ENCODE measurements at places on chromosomes 7 and 10. TPM values are rescaled to one million over a fixed set of nuclear protein-coding genes. Genes with fewer than 3 reads are reported as not detected.

The PSD gene
- 0.31 TPM for total RNA-seq

The CFAP58 gene
- 0.28 TPM for total RNA-seq

DNA sequence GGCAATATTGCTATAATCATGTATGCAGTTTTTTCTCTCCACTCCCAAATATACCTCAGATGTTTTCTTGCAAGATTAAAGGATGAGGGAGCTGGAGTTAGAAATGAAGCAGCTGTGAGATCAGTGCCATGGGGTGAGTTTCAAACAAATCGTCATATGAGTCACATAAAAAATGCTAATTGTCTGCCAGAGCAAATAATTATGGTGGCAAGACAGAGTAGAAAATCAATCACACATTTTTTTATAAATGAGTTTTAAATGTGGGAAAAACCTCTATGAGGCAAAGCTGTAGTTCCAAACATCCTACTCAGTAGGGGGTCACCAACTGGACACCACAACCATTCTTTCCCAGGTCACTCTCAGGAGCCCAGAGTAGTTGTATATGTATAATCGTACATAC lies 55.3 kb downstream of the CH25H start:
- no peak for DNase-seq

- DNase-seq: no peak
Observed at GRCh38 chr7:99184532-99185218, 23.2 kb downstream of the KPNA7 start.

DNA sequence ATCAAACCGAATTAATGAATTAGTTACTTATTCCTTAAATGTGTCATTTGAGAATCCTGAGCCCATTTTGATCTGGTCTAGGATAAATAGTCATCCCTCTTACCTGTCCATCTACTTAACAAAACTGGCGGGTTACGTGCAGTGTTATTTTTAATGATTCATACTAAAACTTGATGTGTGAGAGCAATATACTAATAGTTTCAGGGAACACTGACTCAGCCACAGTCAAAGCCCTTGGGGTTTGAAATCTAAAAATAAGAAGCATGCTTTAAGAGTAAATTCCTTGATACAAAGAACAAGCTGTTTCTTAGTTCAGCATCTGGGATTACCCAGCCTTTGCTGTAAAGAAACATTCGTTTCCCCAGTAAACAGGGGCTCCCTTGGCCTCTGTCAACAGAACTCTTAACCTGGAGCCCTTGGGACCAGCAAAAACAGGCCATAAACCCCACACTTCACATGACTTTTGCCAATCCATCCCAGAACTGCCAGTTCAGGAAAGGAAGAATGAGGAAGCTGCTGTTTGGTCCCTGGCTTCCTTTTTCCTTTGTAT lies 370.6 kb upstream of the IGFBP3 start:
- DNase-seq: no peak

DNA sequence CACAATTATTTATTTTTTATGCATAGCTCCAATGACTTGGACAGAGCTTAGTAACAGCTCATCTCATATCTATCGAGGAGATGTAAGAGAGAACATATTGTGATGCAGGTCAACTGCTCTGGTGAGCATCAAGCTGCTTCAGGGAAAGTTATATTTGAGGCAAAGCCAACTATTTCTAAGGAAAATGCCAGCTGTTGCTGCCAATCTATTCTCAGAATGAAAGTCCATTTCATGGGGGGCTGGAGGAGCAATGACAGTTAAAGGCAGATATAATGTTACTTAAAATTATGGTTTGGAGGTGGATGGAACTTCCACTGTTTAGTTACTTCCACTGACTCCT lies 424.8 kb downstream of the KIF20B start:
- no peak for DNase-seq

- DNase-seq: no peak
Observed at GRCh38 chr7:26370011-26370410, 78.3 kb downstream of the SNX10 start.

The RBP4 gene
- total RNA-seq: not detected

The SYCE1 gene
- total RNA-seq: 0.26 TPM

DNA sequence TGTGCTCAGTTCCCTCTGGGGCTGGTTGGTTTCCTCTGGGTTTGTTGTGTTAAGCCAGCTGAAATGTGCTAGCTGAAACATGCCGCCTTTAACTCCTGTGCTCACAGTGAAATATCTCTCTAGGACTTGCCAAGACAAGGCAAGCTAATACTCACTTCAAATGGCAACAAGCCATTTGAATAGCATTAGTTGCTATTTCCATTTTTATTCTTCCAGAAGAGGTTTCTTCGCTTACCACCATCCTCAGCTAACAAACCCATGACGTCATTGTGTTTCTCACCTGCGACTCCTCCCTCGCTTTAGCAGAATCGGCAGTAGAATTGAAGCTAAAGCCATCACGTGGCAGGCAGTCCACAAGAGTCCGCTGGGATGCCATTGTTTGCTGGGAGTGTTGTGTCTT lies 61.3 kb downstream of the ZNF22 start:
- no peak for DNase-seq

DNA sequence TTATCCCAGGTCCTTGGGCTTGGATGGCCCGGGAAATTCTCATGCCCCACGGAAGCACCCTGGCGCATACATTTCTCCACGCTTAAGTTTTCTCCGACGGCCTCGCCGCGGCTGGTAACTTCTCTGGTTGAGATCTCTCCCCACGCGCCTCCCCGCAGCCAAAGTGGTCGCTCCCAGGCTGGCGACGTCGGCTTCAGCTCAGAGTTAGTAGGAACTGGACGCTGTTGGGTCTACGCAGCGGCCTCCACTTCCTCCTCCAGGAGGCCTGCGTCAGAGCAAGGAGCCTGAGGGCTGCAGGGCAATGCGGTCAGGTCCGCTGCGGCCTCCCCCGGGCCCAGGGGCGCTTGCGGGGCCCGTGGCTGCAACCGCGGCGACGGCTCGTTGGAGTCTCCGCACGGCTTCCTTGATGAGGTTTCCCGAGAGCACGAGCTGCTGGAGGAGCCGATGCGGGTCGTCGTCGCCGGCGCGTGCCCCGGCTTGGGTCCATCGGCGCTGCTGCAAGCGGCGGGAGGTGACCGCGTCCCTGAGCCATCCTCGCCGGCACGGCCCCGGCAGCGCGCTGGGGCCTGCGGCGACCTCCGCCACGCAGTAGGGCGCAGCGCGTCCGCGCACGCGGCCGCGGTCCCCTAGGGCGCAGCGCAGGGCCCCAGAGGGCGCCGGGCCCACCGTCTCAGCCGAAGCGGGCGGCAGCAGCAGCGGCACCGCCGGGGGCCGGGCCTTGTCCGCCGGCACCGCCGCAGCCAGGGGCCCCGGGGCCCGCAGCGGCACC lies 744 bp downstream of the FRAT2 start:
- peak; percentile 50 for DNase-seq

DNA sequence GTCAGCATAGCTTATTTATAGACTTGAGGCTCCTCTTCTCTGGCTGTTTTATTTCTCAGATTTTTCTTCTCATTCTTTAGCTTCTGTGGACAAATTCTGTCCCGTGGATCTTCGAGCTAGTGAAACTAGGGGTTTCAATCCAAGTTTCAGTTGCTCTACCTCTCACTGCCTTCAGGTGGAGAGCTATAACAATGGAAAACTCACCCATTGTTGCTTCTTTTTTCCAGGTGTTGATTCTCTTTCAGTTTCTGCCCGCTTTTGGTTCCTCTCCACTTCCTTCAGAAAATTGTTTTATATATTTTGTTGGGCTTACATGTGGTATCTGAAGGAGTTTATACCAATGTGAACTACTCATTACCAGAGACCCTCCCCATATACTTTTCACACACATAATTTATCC lies 266.1 kb downstream of the TCF7L2 start:
- DNase-seq: no peak

The CH25H gene
- 10.0 TPM for total RNA-seq

- DNase-seq: no peak
Observed at GRCh38 chr7:107233174-107233573, 64.4 kb downstream of the HBP1 start.

The LIPM gene
- total RNA-seq: 0.31 TPM

DNA sequence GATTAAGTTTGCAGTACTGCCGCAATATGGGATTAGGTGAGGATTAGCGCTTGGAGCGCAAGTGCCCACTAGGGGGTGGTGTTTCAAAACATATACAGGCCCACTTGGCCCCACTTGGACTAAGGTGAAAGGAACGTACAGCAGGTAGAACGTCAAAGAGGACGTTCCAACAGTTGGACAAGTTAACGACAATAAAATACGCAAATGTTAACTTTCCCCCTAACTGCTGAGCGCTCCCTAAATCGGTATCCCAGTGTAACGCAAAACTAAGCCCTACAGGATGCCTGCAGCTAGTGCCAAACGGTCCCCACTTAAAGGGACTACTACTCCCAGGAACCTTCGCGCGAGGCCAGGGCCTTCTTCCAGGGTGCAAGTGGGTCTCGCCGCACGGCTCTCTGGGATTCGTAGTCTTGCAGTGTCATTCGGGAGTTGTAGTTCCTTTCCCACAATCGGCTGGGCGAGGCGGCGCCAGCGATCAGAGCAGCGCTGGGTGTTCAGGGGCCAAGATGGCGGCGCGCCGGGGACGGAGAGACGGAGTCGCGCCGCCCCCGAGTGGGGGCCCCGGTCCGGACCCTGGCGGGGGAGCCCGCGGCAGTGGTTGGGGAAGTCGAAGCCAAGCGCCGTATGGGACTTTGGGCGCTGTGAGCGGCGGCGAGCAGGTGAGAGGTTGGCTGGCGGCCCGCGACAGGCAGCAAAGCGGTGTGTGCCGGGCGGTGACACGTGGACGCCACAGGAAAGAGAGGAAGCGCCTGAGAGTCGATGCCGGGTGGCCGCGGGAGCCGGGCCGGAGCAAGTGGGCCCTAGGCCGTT lies at the start of gene PPRC1:
TSS of gene PPRC1 (plus strand) at position 478 of the 810 bp plus-strand sequence. CDS start at position 507, 29 bp downstream.
- peak; percentile 95 for DNase-seq

DNA sequence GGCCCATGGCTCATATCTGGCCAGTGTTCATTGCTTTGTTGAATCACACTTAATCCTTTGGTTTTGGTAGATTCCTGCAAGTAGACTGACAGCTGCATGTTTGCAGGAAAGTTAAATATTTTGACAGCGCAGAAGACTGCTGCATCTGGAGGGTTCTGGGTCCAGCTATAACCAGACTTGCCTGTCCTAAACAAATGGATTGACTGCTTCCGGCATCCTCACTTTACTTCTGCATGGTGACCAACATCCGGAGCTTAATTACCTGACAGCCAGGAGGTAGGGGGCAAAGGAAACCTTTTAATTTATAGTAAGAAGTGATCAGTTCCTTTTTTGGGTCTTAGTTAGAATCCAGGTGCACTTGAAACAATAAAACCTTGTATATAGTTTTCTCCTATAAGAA lies 263.3 kb downstream of the SNX10 start:
- DNase-seq: no peak

The NACAD gene
- total RNA-seq: 3.5 TPM

GRCh38 chr10:117460846-117461765 lies 81.4 kb upstream of the EMX2 start:
- no peak for DNase-seq

- no peak for DNase-seq
Observed at GRCh38 chr10:58756130-58756719, 243.6 kb downstream of the BICC1 start.

DNA sequence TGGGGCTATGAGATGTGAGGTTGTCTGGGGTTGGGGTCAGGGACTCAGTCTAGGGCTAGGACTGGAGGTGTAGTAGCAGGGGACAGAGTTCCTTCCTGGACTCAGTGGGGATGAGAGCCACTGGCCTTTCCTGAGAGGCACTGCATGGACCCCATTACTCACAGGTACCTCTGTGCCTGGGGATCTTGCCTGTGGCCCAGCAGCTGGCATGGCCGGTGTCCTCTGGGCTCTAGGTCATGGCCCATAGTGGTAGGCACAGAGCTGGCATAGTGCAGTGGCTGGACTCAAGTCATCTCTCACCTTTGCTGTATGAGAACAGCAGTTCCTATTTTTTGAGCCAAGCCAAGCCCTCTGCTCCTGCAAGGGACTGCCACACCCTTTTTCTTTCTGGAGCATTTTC lies 51.9 kb downstream of the NEURL1 start:
- no peak for DNase-seq

The SMARCD3 gene
- total RNA-seq: 5.4 TPM

- peak; percentile 29 for DNase-seq
Observed at GRCh38 chr7:124764847-124765400, 668 bp downstream of the GPR37 start.

The OLAH gene
- total RNA-seq: 0.54 TPM

DNA sequence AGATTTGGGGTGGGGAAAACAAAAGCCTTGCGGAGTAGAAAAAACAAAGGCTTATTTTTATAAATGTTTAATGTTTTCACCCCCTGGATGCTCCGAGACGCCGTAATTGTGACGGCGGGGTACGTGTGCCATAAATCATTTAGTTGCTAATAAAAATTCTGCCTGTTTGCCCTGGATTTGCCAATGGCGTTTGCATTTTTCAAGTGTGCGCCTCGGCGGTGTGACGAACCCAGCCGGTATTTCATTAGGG lies 2.5 kb upstream of the TNRC18 start:
- DNase-seq: no peak

The OPALIN gene
- not detected for total RNA-seq

- DNase-seq: peak; percentile 50
Observed at GRCh38 chr7:105387508-105388355, 989 bp downstream of the SRPK2 start.

- no peak for DNase-seq
Observed at GRCh38 chr7:155576416-155576815, 30.1 kb upstream of the CNPY1 start.

DNA sequence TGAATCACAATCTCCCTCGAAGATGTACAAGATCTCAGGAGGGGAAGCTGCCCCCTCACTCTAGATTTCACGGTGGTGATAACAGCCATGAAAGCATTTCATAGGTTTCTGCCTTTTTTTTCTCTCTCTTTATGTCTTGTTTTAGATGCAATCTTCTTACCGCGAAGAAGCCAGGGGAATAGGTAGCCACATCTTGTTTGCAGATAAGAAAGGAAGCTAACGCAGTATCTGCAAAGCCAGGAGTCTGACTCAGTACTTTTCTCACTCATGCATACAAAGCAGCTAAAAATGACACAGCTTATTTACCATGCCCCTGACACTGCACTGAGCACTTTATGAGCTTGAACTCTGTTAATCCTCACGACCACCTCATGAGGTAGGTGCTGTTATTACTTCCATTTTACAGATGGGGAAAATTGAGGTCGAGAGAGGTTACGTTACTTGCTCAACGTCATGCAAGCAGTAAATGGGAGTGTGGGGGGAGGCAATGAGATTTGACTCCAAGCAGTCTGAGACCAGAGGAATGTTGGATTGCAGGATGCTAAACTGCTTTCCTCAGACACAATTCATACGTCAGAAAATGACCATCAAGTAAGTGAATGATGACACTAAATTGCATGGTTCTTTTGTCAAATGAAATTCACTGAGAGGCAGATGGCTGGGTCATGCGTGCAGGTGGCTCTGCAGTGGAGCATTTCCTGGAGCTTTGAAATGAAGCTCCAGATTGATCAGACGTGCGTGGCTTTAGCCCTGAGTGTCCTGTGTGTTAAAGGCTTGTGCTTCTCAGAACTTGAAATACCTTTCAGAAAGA lies 3.3 kb downstream of the MAP3K8 start:
- DNase-seq: no peak

- no peak for DNase-seq
Observed at GRCh38 chr10:79127151-79127961, 58.6 kb downstream of the ZMIZ1 start.

- DNase-seq: no peak
Observed at GRCh38 chr7:90833443-90833842, 237.3 kb downstream of the CDK14 start.

- DNase-seq: no peak
Observed at GRCh38 chr10:5951167-5951711, 26.1 kb downstream of the IL15RA start.

Data from endothelial cell (in vitro differentiated cells).